ENCODE measurements at places on chromosomes 6 and 20.

- no peak for DNase-seq
Measured at GRCh38 chr6:35713006-35713767, 23.6 kb upstream of the ARMC12 start.

DNA sequence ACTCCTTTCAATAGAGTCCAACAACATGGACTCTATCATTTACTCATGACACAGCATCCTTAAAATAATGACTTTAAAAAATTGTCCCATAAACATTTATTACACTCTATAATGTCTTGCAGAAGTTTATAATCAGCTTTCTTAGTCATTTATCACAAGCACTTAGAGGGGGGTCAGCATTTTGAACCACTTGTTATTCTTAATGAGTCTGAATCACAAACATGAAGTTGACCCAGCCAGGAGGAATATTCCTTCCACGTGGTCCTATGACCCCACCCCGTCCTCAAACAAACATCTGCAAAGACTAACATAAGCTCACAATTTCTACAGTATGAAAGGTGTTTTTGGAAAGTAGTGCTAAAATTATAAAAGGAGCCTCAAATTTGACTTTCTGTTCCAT, 91.1 kb downstream of the MTFR2 start:
- DNase-seq, result no peak

DNA sequence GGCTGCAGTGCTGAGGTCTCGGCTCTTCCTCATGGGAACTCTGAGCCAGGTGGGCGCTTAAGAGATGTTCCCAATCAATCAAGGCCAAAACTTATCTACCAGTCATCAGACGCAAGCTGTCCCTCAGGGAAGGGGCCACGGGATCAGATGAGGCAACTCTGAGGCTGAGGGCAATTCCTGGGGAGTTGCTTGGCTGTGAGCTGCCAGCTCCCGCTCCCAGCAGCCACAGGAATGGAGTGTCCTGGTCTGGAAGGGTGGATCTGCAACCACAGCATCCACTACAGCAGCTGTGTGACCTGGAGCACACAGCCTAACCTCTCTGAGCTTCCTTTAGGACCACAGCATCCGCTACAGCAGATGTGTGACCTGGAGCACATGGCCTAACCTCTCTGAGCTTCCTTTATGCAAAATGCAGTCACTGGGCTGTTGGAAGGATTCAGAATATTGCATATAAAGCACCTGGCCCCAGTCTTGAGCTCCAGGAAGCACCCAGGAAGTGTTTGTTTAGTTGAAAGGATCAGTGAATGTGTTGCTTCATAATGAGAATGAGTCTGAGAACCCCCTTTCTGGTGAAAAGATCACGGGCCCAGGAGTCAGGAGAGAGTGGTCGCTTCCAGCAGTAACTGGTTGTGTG, 60.9 kb downstream of the TFAP2C start:
- no peak for DNase-seq

DNA sequence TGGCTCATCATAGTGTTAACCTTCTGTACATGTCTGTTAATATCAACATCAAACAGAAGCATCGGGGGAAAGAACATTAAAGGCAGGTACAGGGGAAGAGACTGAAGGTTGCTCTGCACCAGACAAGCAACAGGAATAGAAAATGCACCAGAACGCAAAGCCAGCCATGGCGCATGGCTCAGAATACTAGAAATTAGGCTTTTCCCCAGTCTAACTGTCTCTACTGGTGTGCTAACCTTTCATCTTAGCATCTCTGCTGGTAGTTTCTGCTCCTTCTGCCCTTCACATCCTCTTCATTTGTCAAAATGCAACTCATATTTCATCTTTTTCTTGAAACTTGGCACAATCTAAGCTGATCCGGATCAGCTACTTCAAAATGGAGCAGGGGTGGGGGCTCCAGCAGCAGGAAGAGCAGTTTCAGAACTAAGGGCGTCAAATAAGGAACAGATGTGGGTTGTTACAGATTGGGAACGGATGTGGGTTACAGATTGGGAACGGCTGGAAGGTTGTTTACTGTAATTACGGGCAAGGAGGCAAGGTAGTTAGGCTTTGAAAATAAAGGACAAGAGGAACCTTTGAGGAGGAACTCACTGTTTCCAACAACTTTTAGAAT, 13.1 kb upstream of the RNASET2 start:
- DNase-seq, result no peak

GRCh38 chr20:44091026-44091425, 96.0 kb downstream of the JPH2 start:
- DNase-seq, result no peak

DNA sequence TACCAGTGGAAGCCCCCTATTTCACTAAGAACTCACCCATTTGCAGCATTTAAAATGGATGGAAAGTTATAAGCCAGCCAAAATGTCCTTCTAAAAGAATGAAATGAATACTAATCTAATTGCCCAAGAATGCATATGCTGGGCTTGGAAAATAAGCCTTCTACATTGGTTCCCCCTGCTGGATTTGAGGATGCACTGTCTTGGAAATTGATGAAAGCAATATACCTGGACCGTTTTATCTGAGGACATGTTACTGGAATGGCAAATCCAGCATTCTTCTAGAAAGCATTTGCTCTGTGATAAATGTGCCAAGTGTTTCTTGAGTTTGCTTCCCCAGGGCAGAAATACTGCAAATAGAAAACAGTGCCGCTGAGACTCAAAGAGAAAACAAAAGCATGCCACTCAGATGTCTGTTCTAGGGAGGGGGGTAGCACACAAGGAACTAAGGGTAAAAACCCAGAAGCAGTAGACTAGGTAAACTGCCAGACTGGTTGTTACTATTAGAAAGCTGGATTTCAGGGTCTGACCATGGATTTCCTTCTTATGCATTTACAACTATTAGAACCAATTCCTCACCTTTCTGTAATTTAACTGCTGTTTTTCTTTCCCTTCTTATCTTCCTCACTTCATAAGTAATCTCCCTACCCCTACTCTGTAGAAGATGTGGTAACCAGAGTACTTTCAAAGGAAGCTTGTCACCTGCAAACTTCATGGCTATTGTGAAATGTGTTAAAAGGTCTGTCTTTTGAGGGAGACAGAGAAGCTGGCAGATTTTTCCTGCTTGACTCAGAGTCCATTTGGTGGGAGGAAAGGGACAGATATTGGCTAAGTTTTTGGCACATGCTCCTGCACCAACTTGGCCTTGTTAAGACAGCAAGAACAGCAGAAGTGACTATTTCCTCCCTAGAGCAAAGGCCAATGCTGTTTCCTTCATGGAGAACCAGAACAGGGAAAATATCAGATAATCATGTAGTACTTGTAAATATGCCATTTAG, 642.6 kb downstream of the KIF16B start:
- no peak for DNase-seq

- DNase-seq, result no peak
Measured at GRCh38 chr6:28134716-28135115, 7.0 kb upstream of the ZKSCAN8 start.

DNA sequence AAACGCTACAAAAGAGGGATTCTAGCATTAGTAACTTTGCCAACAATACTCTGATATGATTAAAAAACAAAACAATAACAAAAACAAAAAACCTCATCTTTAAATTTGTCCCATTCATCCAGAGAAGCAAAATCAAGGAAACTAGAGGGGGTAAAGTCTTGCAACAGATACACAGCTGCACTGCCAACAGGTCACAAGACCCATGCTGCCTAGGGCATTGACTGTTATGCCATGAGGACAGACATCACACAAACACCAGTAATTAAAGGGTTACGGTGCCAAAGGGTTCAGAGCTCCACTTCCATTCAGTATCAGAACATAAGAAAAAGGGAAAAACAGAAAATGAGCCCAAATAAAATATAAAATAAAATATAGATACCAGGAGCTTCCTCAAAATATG, 1.6 kb downstream of the TBC1D20 start:
- DNase-seq, result no peak

- DNase-seq, result no peak
Measured at GRCh38 chr20:5973172-5973571, 22.7 kb downstream of the MCM8 start.

GRCh38 chr20:16615199-16615598, 42.0 kb upstream of the KIF16B start:
- DNase-seq, result no peak

All from activated gamma-delta T cell treated with Interleukin-2 at 50 U/mL for 16 hours (primary cell).